Activated CD8-positive, alpha-beta memory T cell treated with anti-CD3 and anti-CD28 coated beads for 1 hour (primary cell): ENCODE measurements at places on chromosomes 4 and X.

DNA sequence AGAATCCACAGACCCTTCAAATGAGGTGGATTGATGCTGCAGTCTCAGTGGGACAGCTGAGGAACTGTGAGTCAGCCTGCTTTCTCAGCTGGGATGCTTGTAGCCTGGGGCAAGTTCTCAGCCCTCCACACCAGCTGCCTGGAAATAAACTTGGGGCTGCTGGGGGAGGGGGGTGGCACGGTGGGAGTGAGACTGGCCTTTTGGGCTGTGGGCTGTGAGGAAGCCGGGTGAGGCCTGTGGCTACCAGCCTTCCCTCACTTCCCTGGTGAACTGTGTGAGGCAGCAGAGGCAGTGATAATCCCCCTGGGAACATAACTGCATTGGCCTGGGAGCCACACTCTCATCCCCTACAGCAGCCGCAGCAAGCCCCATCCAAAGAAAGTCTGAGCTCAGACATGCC is 114.5 kb upstream of the GUCY1A1 start:
- no peak for DNase-seq

GRCh38 chrX:124239324-124239723 is 93.1 kb upstream of the TEX13D start:
- no peak for DNase-seq

DNA sequence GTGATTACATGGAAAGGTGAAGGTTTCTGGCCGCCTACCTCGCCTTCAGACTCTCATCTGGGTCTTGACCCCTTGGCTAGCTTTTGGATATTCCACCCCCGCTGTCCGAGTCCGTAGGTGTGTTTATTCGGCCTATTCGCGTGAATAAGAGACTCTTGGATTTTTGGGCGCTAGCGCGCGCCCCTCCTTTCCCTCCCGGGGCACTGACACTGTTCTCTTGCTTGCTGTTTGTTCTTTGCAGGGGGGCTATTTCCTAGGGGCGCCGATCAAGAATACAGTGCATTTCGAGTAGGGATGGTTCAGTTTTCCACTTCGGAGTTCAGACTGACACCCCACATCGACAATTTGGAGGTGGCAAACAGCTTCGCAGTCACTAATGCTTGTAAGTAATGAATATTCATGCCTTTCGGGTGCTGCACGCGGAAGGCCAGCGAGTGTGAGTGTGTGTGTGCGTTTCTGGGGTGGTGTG is 932 bp downstream of the GRIA2 start:
- DNase-seq = no peak

DNA sequence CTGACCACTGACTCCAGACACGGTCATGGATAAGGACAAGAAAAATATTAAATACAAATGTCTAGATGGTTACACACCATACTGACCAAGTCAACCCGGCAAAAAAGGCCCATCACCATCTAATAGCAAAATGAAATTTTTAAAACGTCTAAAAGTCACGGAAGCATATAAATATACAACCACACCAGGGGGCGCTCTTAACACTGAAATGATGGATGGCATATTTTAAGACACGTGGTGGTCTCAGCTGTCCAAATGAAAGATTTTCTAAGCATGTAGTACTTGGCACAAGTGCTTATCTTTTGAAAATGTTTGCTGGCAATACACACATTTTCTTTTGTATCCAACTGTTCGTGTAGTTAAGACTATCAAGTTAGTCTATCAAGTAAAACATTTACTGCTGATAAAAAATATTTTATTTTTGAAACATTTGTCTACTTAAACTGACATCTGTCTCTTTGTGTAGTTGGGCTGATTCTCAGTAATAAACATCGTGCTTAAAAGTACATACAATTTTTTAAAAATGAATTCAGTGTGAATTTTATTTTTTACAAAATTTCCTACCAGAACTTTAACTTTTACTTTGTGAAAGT is 64.6 kb downstream of the COX7B2 start:
- DNase-seq = no peak

DNA sequence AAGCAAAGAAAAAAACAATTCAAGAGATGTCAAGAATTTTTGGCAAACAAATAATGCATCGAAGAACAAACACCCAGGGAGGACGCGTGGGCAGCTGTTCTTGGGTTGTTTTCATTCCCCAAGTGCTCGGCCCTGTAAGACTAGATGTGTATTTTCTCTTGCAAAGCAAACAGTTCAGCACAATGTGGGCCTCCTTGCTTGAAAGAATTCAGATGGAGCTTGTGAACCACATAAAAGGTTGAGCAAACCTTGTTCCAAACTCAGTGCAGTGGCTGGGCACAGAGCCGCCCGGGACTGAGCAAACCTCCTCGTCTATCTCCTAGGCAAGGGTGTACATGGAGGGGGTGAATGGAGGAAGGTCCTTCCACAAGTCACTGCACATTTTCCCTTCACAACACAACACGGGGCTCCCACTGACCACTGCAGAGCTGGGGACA is 82.4 kb downstream of the HTRA3 start:
- DNase-seq = no peak

GRCh38 chr4:139311909-139312308 is 9.6 kb upstream of the NDUFC1 start:
- no peak for DNase-seq

DNA sequence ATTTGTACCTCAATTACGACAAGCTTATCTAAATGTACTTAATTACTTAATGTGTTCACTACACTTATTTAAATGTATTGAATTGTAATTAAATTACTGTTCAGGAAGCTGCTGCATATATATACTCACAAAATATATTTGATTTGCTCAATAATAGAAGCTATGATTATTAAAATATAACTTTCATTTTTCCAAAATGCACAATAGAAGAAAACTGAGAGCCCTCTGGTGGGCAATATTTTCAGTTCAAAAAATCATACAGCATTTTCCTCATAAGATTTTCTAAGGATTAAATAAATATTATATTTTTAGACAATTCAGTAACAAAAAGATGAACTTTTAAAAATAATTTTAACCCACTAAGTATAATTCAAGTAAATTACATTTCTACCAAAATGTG is 217.3 kb downstream of the DKK2 start:
- no peak for DNase-seq

DNA sequence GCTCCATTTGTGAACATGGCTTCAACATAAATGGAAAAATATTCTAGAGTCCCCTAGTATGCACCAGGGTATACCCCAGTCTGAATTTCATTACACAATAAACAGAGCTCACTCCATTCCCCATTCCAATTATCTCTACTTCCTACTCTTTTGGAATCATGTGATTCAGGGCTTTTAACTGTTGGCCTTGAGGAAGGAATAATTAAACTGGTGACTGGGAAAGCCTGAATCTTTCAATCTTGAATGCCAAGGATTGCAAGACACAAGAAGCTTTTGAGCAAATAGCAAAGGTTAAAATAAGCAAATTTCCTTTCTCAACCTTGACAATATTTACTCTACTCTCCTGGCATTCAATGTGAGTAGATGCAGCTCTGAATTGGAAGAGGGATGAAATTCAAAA is 77.5 kb upstream of the INPP4B start:
- DNase-seq = no peak
